ENCODE measurements at places on chromosomes 7 and 10.

DNA sequence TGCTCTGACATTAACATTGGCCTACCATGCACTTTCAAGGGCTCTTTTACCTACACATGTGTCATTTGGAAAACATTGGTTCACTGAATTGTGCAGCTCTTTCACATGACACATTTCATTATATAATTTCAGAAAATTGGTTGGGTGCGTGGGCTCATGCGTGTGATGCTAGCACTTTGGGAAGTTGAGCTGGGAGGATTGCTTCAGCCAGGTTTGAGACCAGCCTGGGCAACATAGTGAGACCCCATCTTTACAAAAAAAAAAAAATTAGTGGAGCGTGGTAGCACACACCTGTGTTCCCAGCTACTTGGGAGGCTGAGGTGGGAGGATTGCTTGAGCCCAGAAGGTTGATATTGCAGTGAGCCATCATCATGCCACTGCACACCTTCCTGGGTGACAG lies 3.9 kb downstream of the TASOR2 start:
- DNase-seq, result no peak

DNA sequence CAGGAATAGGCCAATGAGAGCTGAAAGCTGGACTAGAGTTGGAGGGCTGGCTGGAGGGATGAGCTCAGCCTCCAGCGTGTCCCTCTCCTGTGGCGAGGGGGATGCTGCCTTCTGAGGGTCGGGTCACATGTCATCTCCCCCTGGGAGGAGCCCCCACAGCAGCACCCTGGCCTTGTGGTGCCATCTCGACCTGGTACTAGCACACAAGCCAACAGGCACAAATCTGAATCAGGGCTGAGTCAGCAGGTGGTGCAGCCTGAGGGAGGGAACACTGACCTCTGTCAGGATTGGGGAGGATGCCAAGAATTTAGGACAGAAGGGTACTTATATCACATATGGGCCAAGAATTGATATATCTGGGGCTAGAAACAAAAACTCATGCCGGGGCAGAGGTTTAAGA lies 280.4 kb downstream of the CELF2 start:
- DNase-seq, result no peak

GRCh38 chr10:72334196-72334824 lies 20.4 kb downstream of the DNAJB12 start:
- DNase-seq, result no peak

DNA sequence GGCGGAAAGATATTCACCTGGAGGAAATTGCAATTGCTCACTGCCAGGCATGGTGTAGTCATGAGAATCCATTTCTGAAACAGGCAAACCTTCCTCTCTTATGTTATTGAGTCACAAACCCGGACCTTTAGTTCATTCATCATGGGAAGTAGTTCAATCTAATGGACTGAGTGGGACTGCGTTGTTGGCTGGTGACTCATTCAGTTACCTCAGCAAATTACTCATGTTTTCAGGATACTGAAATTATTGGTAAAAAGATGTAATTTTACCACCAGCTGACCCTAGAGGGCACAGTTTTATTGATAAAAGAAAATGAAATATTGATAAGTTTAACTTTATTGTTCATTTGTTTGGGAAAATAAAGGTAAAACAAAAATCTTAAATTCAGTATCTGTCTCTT lies 1194.4 kb upstream of the SORCS1 start:
- no peak for DNase-seq

DNA sequence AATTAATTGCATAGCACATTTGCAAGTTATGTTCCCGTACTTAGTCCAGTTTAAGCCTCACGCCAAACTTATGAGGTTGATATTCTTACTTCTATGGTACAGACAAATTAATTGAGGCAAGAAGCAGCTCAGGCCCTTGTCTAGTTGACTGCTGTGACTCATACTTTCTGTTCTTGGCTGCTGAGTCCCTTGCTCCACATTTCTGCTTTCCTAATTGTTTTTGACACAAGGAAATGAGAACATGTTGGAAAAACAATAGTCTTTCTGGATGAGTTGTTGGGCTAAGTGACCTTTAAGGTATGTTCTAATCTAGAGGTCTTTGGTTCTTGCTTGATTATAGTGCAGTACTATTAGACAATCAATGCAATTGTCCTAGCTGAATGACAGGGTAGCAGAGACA lies 331.8 kb downstream of the NRG3 start:
- DNase-seq, result no peak

GRCh38 chr7:93902777-93903423 lies 3.5 kb upstream of the GNGT1 start:
- DNase-seq, result no peak

Measured in upper lobe of left lung (tissue), 6 donors.